ENCODE measurements at places on chromosomes 7 and 10.

- no peak for DNase-seq
Measured at GRCh38 chr10:24778298-24778697, 54.6 kb upstream of the ARHGAP21 start.

- DNase-seq, result peak; percentile 37
Measured at GRCh38 chr10:27661514-27662286, 83.9 kb downstream of the MKX start.

GRCh38 chr7:19145434-19146115 is 354 bp upstream of the FERD3L start:
- DNase-seq, result no peak

DNA sequence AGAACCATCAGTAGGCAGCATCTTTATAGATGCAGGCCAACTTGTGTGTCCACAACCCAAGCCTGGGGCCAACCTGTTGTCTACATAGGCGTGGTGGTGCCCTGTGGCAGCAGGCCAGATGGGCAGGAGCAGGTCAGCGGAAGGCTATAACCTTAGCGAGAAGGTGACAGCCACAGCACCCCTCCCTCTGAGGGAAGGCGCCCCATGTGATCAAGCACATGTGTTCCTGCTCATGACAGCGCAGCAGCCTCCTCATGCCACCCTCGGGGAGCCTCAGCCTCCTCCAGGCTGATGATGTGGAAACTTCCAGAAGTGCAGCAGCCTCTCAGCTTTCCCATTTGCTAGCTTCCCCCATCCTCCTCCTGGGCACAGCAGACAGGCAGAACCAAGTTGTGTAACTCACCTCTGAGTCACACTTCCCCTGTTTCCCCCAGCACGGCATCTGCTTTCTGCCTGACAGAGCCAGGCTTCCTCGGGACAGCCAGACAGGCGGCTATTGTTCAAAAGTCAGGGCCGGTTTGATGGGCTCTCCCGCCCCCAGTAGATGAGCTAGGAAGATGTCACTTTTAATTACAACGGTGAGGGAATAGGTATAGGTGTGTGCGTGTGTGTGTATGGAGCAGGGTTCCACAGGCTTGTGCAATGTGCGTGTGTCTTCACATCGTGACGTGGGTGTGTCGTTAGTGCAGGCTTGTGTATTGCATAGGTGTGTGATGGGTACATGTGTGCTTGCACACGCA is 312.0 kb upstream of the ZMIZ1 start:
- DNase-seq, result peak; percentile 79

- peak; percentile 38 for DNase-seq
Measured at GRCh38 chr10:72597897-72598296, 28.0 kb downstream of the MICU1 start.

DNA sequence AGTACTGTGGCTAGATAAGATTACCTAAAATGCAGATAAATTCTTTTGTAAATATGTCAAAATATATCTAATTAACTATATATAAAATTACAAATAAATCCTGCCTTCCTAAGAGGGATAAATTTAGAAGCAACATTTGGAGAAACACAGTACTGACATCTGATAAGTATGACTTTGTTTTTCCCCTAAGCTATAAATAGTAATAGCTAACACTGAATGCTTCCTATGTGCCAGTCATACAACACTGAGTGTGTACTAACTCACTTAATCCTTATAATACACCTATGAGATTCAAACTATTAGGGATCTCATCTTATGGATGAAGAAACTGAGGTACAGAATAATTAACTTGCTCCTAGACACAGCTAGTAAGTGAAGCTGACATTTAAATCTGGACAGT is 733.4 kb downstream of the MAGI2 start:
- DNase-seq, result peak; percentile 63

DNA sequence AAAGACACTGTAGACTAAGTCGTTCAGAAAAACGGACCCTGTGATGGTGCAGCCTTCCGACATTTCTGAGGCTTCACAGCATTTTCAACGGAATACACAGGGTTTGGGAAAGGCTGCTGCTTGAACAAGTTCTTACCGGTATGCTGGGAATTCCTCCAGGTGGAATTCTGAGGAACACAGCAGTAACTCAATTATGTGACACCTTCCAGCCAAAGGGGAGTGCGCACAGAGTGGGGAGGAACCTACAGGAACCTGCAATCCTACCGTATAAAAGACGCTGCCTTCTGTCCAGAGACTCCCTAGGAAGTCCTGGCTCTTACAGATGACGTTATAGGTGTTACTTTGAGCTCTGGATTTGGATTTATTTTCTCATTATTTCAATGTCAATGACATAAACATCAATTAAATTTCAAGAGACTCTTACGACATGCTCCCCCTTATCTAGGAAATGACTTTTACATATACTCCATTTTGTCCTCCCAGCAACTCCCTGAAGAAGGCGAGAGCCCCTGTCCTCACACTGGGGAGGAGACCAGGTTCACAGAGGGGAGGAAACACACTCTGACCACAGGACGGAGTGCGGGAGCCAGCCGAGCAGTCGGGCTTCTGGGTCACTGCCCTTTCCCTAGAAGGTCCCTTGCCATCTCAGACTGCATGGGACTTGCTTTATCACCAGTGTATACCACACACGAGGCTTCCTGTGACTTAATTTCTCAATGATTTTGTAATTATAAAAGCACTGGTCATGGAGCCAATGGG is 27.9 kb downstream of the VIPR2 start:
- no peak for DNase-seq

DNA sequence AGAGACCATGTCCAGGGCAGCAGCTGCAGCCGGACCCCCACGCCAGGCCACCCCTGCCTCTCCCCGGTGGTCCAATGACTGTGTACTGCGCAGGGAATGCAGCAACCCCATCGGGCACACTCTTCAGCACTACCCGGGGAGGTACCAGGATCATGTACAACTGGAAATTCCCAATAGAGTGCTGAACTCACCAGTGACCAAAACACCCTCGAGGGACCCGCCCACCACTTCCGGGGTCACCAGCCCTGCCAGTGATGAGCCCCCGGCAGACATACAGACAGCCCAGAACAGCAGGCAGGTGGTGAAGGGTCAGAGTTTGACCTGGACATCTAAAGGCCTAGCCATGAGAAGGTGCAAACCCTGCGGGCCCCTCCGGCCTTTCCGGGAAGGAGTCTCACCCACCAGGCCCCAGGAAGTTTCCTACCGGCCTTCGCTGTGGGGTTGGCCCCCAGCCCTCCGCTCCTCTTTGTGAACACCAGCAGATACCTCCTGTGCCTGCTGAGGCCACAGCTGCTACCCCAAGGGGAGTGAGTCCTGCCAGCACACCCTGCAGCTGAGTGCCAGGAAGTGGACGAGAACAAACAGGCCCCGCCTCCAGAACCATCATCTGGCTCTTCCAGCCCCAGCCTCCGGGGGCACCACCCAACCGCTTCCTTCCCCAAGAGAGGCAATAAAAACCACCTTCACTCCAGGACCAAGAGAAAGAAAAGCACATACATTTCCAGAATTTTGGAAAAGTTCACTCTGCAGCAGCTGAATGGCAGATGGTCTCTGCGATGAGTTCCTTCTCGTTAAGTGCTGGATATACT is 5.0 kb upstream of the ANKRD61 start:
- DNase-seq, result peak; percentile 89

- peak; percentile 9 for DNase-seq
Measured at GRCh38 chr10:17115683-17116082, 13.9 kb downstream of the CUBN start.
